ENCODE measurements at places on chromosomes 12 and 14.
A peak's percentile ranks its signal among the peaks of the same experiment; 100 is the strongest.

GRCh38 chr12:11446372-11446771 is 51.0 kb upstream of the PRB2 start:
- DNase-seq = no peak

GRCh38 chr14:59215757-59216156 is 27.3 kb downstream of the DAAM1 start:
- no peak for DNase-seq

DNA sequence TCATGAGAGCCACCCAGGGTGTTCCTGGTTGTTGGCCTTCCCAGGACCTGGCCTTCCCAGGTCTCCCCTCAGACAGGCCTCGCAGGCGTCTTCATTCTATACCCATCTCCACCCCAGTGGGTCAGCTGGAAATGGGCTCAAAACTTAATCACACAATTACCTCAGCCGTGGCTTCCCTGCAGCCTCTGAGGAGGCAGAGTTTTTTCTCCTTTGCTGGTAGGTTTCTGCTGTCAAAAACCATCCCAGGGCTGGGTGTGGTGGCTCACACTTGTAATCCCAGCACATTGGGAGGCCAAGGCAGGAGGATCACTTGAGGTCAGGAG is 13.2 kb downstream of the NFKBIA start:
- DNase-seq = no peak

GRCh38 chr12:132218527-132218875 is 74.2 kb downstream of the NOC4L start:
- no peak for DNase-seq

DNA sequence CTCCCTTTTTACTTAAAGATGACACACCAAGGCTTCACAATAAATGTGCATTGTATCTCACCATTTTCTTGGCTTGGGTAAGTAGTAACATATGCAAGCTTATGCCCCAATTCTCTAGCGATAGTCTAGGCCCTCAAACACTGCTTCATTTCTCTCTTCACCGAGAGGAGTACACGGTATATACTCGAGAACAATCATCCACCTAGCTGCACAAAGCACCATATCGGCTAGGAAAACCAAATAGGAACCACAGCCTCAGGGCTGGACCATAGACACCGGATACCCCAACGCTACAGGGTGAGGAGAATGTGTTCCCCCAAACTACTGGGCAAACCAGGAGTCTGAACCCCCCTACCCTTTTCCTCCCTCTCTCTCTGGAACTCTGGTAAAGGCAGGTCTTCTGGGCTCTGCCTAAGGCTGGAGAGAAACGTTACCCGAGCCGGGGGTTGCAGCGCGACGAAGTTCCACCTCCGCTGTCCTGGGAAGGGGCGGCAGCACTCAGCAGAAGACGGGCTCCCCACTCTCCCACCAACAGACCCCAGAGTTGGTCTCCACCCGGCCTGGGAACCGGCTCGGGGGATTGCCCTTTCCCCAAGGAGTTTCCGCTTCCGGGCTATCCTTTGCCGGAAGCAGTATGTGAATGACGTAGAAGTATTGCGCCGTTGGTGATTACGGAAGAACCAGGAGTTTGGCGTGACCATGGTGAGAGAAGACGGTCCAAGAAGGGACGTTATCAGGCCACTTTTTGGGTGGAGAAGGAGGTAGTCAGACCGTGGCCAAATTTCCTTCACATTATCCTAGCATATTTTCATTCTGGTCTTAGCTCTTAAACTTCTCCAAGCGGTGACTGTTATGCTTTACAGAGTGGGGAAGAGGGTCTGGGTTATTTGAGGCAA is at the start of the genes AREL1 and FCF1:
Gene AREL1, minus strand, starts transcription at position 582 of the 896 bp plus-strand sequence. CDS start 27,465 bp downstream, outside the sequence.
Gene FCF1, plus strand, starts transcription at position 646 of the 896 bp plus-strand sequence. Its CDS starts 54 bp downstream, at position 700.
- DNase-seq = peak; percentile 94

- DNase-seq = peak; percentile 36
Measured at GRCh38 chr12:51846911-51847642, 1.4 kb downstream of the FIGNL2 start.

DNA sequence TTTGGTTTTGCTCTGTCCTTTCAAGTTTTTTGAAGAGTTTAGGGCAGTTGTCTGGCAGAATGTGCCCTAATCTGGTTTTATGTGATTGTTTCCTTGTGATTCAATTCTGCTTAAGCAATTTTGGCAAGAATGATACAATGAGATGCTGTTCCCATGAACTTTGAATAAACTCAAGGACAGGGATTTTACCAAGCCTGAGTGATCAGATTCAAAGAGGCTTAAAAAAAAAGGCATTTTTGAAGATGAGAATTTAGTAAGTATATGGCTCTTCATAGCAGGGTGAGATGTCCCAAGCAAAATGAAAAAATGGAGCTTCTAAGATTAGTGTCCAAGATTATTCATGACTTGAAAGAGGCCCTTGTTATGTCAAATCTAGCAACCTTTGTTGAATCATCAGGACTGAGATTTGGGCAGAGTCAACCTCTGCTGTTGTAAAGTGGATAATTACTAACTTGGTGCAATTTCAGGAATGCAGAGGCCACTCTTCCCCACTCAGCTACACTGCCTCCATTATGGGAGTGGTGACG is 180.6 kb upstream of the NUDT4 start:
- DNase-seq = no peak

DNA sequence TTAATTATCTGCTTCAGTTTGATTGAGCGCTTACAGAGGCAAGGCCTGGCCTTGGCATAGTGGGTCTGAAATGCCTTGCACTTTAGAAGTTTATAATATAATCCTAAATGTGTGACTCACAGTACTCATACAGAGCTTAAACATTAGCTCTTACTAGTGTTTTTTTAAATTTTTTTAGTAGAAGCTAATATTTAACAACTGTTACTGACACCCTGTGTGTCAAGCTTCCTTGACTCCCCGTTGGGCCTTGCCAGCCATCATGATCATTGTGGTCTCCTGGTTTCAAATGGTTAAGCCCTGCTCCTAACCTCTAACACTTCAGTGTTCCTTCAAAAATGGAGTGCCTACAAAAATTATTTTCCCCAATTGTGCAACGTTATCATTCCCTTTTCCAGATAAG is 126.9 kb downstream of the GALC start:
- no peak for DNase-seq

DNA sequence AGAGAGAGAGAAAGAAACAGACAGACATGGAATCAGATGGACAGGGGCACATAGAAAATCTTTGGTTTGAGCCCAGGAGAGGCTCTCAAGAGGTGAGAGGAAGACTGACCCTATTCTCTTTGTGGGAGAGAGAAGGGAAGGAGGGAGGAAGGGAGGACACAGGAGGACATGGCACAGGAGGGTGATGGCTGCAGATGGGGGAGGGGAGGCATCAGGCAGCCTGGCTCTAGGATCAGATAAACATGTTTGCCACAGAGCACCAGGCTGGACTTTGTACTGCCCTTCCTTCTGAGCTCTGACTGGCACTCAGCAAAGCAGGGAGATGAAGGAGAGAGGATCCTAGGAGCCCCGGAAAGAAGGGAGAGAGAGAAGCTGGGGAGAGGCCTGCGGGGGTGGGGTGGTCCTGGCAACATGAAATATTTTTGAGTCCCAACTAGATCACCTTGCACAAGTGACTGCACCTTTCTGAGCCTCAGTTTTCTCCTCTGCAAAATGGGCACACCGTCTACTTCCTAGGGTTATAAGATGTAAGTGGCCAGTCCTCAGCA is 6.1 kb downstream of the HNF1A start:
- DNase-seq = no peak

- no peak for DNase-seq
Measured at GRCh38 chr12:27802511-27802910, 22.5 kb upstream of the MANSC4 start.

GRCh38 chr12:92229381-92229780 is 83.7 kb upstream of the BTG1 start:
- DNase-seq = no peak

DNA sequence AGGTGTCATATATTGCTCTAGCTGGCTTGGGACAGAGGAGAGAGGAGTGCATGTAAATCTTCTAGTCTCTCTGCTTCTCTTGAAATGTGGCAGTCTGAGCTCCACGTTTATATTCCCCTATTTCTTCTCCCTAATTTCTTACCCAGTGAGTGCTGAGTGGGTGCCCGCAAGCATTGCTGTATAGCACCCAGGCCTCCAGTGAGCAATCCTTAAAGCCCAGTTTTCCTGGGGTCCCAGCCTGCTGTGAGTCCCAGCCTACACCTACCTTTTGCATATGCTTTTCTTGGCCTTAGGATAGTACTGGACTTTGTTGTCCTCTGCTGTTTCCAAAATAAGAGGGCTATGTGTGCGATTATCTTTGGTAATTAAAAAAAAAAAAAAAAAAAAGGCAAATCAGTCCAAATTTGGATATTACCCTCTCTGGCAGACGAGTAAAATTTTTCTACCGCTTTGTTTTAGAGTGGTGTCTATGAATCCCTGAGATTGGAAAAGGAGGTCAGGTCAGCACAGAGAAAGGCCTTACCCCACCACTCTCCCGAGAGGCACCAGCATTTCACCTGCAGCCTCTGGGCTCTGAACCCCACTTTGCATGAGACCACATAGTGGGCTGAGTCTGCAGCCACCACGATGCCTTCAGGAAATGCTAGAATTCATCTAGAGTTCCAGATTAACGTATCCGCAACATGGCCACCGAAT is 1.1 kb downstream of the MGST1 start:
- no peak for DNase-seq

DNA sequence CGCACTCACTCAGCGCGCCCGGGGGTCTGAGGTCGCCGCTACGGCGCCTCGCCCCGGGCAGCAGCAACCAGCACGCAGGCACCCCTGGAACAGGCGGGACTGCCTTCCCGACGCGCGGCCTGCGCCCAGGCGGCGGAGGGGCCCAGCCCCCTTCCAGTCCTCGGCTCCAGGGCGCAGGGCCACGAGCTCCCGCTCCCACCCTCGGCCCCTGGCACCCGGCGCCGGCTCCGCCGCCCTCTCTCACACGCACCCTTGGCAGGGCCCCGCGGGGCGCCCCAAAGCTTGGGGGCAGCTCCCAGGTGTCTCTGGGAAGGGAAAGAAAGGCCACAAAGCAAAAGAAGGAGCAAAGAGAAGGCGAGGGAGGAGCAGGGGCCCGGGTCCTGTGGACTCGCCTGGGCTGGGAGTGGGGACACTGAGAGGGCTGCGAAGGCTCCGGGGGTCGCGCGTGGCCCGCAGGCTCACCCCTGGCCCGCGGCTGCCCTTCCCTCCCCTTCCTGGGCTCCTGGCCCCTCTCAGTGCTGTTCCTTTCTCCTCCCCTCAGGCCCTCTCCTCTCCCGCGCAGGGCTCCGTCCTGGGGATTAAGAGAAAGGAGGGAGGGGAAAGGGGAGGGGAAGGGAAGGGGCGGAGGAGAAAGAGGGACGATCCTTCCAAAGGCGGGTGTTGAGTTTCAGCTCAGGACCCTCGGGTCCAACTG is 907 bp upstream of the EFS start:
- peak; percentile 33 for DNase-seq

DNA sequence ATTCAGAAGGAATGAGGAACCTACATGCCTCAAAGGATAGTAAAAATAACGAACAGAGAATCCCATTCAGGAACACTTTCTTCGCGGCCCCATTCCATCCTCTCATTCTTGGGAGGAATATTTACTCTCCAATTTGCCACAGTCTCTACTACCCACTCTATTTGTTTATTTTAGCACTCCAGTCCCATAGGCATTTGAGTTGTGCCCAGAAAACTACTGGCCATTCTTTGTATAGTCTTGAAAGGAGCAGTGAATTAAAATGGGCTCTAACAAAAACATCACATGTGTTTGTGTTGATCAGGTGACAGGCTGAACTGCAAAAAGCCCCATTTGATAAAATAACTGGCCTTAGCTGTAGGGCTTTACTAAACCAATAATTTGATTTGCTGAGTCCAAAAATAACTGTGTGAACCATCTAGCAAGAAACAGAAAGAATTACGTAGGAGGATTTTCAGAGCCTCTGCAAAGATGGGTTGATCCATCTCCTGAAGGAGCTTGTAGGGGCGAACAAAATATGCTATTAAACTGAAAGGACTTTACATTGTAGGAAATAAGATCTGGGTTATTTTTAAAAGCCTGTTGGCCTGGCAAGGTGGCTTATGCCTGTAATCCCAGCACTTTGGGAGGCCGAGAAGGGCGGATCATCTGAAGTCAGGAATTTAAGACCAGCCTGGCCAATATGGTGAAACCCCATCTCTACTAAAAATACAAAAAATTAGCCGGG is 142.3 kb upstream of the CPNE8 start:
- no peak for DNase-seq
